Calu3 (cell line): ENCODE measurements at places on chromosomes 6 and 20. TPM values are rescaled to one million over a fixed set of nuclear protein-coding genes. Genes with fewer than 3 reads are reported as not detected.

Gene RIPOR3
- total RNA-seq: 2.8 and 4.0 TPM in 2 replicates

- no peaks in the 10 kb centered on the region for H3K27me3 ChIP-seq
- H3K4me3 ChIP-seq: peak overlapping the region; percentile 77
- H3K27ac ChIP-seq: peak overlapping the region; percentile 85
- no peak for DNase-seq
- H3K4me1 ChIP-seq: peaks cover 62% of the 10 kb centered on the region
These were observed 9.5 kb downstream of the BRD2 start for GRCh38 chr6:32977953-32978324.

- no peak overlapping the region for H3K4me3 ChIP-seq
- DNase-seq: no peak
- peaks cover 9% of the 10 kb centered on the region for H3K36me3 ChIP-seq
These were observed 49.6 kb upstream of the HLA-A start for GRCh38 chr6:29892696-29893095.

Gene HSPA1L
- total RNA-seq: 4.2 and 4.3 TPM in 2 replicates

- no peak overlapping the region for H3K27ac ChIP-seq
- H3K36me3 ChIP-seq: no peaks in the 10 kb centered on the region
- H3K4me1 ChIP-seq: no peaks in the 10 kb centered on the region
- no peaks in the 10 kb centered on the region for H3K27me3 ChIP-seq
These were observed 118.3 kb downstream of the KCNQ5 start for GRCh38 chr6:72740135-72740534.

DNA sequence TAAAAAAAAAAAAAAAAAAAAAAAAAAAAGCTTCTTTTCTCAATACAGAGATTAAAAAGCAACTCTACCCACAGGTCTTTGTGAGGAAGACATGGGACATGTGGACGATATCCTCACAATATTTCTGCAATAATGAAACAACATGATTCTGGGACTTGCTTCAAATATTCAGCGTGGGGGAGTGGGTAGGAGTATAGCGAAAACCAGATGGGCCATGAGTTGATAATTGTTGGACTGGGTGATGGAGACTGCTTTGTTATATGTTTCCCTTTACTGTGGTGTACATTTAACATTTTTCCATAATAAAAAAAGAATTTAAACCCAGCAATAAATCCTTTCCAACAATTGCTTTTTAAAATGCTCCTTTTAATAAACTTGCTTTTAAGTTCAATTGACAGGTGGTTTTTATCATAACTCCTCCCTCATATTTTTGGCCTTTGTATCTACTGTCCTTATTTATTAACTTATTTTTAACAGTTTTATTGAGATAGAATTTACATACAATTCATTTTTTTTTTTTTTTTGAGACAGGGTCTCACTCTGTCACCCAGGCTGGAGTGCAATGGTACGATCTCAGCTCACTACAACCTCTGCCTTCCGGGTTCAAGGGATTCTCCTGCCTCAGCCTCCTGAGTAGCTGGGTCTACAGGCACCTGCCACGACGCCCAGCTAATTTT is 40.4 kb upstream of the ARFGEF2 start:
- H3K27me3 ChIP-seq: peaks cover 18% of the 10 kb centered on the region
- H3K4me3 ChIP-seq: no peak overlapping the region
- H3K4me1 ChIP-seq: peaks cover 14% of the 10 kb centered on the region
- DNase-seq: no peak

DNA sequence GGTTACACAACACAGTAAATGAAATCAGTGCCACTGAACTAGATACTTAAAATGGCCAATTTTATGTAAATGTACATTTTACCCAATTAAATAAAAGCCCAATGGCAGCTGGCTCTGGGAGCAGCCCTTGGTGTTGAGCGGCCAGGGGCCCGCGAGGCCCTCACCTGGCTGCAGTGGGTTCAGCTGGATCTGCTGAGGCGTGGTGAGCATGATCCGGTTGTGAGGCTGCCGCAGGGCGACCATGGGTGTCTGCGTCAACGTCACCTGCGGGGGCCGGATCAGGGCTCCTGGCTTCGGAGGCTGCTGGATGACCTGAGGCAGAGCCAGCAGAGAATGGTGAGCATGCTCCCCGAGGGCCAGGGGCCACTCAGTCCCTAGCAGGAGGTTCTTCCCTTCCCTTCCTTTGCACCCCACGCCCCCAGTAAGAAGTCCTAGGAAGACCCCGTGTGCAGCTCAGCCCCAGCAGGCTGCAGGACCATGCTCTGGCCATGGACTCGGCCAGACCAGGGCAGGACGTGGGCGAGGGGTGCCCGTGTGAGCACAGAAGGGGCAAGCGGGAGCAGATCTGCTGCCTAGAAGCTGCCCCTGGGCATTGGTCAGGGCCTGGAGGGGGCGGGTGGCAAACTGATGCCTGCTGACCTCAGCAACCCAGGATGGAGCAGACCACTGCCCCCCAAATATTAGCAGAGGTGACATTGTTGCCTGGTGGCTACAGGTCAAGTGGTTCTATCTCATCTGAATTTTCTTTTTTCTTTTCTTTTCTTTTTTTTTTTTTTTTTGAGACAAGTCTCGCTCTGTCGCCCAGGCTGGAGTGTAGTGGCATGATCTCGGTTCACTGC is 61.9 kb downstream of the TAF4 start:
- no peaks in the 10 kb centered on the region for H3K27me3 ChIP-seq
- H3K27ac ChIP-seq: no peak overlapping the region
- no peak overlapping the region for H3K4me3 ChIP-seq
- peaks cover 84% of the 10 kb centered on the region for H3K36me3 ChIP-seq
- no peaks in the 10 kb centered on the region for H3K4me1 ChIP-seq
- DNase-seq: no peak

DNA sequence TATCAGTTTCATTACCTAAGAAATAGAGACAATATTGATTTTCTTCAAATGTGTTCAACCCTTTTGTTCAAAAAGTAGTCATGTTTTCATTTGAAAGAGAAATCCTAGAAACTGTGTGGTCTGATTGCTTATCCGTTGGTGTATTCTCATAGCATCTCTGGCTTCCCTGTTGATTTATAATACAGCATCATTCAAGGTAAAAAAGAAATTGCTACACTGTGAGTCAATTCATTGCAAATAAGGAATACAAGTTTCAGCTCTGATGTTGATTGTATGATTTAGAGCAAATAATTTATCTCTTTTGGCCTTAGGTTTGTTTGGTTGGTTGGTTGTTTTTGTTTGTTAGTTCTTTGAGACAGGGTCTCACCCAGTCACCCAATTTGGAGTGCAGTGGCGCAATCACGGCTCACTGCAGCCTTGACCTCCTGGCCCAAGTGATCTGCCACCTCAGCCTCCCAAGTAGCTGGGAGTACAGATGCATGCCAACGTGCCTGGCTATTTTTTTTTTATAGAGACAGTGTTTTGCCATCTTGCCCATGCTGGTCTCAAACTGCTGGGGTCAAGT is 185.5 kb upstream of the TNFAIP3 start:
- H3K4me3 ChIP-seq: no peak overlapping the region
- no peaks in the 10 kb centered on the region for H3K36me3 ChIP-seq
- no peaks in the 10 kb centered on the region for H3K4me1 ChIP-seq
- no peaks in the 10 kb centered on the region for H3K27me3 ChIP-seq
- H3K27ac ChIP-seq: no peak overlapping the region

DNA sequence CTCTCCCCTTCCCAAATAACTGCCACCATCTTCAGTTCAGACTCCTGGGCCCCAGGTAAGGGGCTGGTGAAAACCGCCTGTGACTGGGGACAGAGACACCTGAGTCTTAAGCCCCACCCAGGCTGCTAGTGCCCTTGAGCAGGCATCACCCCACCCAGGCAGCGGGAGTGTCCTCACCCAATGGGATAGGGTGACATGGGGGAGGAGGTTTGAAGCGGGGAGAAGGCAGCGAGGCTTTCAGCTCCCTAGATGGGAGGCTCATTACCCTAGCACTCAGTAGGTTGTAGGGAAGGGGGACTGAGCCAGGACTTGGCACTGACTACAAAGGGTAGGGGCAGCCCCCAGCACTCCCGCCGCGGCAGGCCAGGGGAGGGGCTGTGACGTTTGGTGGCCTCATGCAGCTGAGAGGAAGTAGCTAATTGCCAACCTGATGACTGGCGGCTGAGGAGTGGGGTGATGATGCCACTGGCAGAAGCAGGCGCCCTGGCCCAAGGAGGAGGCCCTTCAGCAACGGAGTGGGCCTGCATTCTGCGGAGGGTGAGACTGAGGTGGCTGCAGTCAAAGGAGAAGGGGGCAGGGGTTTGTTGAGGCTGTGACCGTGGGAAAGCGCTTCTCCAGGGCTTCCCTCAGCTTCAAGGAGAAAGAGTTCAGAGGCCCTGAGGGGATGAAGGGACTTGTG is 126.9 kb downstream of the MRPL14 start:
- no peaks in the 10 kb centered on the region for H3K27me3 ChIP-seq
- H3K4me1 ChIP-seq: peaks cover 70% of the 10 kb centered on the region
- H3K4me3 ChIP-seq: peak overlapping the region; percentile 78

Gene PDE7B
- 0.09 and 0.20 TPM in 2 replicates for total RNA-seq

DNA sequence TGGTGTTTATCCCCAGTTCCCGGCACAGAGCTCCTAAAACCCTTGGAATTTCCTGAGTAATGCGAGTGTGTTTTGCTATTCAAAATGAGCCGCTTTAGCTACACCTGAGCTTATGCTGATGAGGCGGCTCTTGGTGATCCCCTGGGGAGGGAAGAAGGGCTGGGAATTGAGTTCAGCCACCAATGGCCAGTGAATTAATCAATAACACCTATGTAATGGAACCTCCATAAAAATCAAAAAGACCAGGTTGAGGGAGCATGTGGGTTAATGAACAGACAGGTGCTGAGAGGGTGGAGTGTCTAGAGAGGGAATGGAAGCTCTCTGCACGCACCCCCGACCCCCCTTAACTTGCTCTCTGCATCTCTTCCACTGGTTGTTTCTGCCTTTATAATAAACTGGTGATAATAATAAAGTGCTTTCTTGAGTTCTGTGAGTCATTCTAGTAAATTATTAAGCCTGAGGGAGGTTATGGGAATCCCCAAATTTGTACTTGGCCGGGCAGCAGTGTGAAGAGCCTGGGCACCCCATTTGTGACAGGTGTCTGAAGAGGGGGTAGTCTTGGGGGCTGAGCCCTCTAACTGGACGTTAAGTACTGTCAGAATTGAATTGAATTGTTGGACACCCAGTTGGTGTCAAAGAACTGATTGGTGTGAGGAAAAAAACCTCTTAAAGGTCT is 24.6 kb upstream of the SERPINB1 start:
- H3K27ac ChIP-seq: peak overlapping the region; percentile 86
- H3K27me3 ChIP-seq: no peaks in the 10 kb centered on the region

- no peak overlapping the region for H3K4me3 ChIP-seq
- no peak overlapping the region for H3K27ac ChIP-seq
- no peaks in the 10 kb centered on the region for H3K4me1 ChIP-seq
- H3K27me3 ChIP-seq: no peaks in the 10 kb centered on the region
- no peak for DNase-seq
These were observed 76.2 kb downstream of the CDH26 start for GRCh38 chr20:60034231-60035110.

DNA sequence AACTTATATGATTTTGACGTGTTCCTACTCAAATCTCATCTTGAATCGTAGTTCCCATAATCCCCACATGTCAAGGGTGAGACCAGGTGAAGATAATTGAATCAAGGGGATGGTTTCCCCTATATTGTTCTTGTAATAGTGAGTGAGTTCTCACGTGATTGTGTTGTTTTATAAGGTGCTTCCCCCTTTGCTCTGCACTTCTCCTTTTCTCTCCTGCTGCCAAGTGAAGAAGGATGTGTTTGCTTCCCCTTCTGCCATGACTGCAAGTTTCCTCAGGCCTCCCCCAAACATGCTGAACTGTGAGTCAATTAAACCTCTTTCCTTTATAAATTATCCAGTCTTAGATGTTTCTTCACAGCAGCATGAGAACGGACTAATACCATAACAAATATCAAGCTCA is 83.2 kb downstream of the MANEA start:
- H3K36me3 ChIP-seq: no peaks in the 10 kb centered on the region
- H3K27me3 ChIP-seq: no peaks in the 10 kb centered on the region
- H3K4me3 ChIP-seq: no peak overlapping the region
- H3K27ac ChIP-seq: no peak overlapping the region
- DNase-seq: no peak

Gene PYGB
- 253 and 258 TPM in 2 replicates for total RNA-seq

DNA sequence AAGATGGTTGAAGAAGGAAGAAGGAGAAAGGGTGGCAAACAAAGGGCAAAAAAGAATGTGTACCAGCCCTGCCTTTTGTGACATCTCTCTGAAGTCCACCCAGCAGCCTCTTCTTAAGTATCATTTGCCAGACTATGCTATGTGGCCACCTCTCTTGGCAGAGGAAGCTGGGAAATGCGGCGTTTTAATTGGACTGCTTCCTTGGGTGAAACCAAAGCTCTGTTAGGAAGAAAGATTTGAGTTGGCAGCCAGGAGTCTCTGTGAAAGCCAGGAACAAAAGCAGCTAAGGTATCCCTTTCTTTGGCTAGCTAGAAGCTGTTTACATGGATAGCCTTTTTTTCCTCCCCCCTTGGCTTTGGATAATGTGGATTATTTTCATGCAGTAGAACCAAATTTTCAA is 67.5 kb upstream of the GTSF1L start:
- H3K4me3 ChIP-seq: no peak overlapping the region
- DNase-seq: no peak
- H3K4me1 ChIP-seq: no peaks in the 10 kb centered on the region
- H3K36me3 ChIP-seq: no peaks in the 10 kb centered on the region

GRCh38 chr6:41427642-41428335 is 92.4 kb downstream of the NCR2 start:
- H3K4me1 ChIP-seq: peaks cover 29% of the 10 kb centered on the region
- H3K27me3 ChIP-seq: no peaks in the 10 kb centered on the region
- peaks cover 15% of the 10 kb centered on the region for H3K36me3 ChIP-seq
- H3K27ac ChIP-seq: no peak overlapping the region

Gene BACH2
- total RNA-seq: 5.6 and 7.2 TPM in 2 replicates

DNA sequence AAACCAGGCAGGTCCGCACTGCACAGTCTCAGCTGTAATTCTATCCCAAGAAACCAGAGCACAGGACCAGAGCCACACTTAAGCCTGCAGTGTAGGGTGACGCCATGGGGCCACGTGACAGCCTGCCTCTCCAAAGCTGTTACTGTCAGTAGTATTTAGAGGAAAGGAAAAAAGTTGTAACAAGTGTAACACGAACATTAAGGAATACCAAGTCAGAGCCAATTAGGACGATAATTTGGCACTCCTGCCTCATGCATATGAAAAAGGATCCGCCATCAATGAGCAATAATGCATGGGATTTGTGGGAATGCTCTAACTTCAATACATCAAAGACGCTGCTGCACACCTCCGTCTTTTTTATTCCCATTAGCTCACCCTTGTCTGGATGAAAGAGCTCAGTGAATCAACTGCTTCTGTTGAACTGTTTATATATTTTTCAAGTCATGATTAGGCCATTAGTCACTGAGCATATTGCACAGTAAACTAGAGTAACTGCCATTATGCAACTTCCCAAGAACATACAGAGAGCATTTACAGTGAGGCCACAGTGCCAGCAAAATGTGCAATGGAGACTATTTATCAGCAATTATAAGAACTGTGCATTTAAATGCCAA is 79.9 kb downstream of the ATXN1 start:
- no peaks in the 10 kb centered on the region for H3K27me3 ChIP-seq
- DNase-seq: no peak
- H3K36me3 ChIP-seq: peaks cover 5% of the 10 kb centered on the region
- peaks cover 22% of the 10 kb centered on the region for H3K4me1 ChIP-seq

Gene NHLRC1
- total RNA-seq: 0.92 and 1.1 TPM in 2 replicates

- H3K4me1 ChIP-seq: peaks cover 54% of the 10 kb centered on the region
- DNase-seq: no peak
- H3K4me3 ChIP-seq: no peak overlapping the region
- H3K36me3 ChIP-seq: peaks cover 76% of the 10 kb centered on the region
- H3K27me3 ChIP-seq: no peaks in the 10 kb centered on the region
- no peak overlapping the region for H3K27ac ChIP-seq
These were observed 41.2 kb downstream of the KCNK5 start for GRCh38 chr6:39188098-39188450.
